ENCODE measurements at places on chromosomes 1 and 21.
A peak's percentile ranks its signal among the peaks of the same experiment; 100 is the strongest.

- DNase-seq, result no peak
Measured at GRCh38 chr1:210922666-210923065, 211.3 kb downstream of the KCNH1 start.

- no peak for DNase-seq
Measured at GRCh38 chr1:217403026-217403720, 227.7 kb downstream of the GPATCH2 start.

GRCh38 chr1:30525971-30526651, 197.3 kb downstream of the MATN1 start:
- DNase-seq, result no peak

DNA sequence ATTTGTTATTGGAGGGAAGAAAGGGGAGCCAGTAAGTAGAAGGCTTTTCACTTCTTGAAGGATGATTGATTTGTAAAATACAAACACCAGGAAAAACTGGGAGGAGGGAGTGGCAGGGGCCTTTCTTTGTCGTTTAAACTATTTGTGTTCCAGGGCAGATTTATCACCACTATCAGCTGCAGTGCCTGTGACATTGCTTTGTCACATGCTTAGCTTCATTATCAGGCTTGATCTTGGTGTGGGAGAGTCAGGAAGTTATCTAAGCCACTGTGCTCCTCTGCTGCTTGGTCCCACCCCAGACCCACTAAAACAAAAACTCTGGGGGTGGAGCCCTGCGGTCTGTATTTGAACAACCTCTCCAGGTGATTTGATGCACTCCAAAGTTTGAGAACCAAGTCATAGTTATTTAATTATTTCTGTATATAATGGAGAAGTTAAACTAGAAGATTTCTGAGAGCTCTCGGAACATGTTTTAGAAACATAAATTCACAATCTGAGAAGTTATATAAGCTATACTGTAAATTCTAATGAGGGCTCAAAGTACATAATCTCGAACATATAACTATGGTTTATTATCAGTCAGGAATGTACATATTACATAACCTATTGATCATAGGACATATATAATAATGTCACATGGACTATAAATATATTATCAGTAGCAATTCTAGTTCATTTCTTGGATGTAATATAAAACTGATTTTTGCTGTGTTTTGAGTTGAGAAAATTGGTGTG, 87.9 kb downstream of the CDC14A start:
- DNase-seq, result peak; percentile 37

GRCh38 chr1:5304702-5305101, 650.3 kb downstream of the AJAP1 start:
- no peak for DNase-seq

GRCh38 chr1:169012416-169012815, 94.1 kb upstream of the ATP1B1 start:
- DNase-seq, result no peak

DNA sequence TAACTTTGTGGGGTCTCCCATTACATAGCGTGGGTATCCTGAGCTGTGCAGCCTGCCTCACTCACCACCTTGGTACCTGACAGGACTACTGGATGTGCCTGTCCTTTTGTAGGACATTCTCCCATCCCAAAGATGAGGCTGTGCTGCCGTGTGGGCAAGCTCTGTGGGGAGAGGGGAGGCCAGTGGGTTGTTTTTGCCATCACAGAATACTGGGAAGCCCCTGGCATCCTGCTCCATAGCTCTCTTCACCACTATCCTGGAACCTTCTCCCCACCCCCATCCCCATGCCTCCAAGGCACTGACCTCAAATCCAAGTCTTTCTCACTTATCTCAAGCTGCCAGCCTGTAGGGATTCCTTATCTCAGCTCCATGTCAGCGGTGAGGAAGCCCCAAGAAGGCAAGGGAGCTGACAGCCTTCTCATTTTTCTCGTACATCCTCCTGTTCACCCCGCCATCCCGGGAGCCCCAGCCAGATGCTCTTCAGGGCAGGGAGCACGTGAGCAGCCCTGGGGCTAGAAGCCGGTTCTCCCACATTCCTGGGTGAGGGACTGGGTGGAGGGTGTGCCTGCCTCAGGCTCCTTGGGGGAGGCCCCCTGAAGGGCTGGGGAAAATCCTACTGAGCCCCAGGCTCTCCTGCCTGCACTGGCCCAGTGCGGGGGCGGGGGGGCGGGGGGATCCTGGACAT, 2.4 kb upstream of the ELF3 start:
- DNase-seq, result no peak

DNA sequence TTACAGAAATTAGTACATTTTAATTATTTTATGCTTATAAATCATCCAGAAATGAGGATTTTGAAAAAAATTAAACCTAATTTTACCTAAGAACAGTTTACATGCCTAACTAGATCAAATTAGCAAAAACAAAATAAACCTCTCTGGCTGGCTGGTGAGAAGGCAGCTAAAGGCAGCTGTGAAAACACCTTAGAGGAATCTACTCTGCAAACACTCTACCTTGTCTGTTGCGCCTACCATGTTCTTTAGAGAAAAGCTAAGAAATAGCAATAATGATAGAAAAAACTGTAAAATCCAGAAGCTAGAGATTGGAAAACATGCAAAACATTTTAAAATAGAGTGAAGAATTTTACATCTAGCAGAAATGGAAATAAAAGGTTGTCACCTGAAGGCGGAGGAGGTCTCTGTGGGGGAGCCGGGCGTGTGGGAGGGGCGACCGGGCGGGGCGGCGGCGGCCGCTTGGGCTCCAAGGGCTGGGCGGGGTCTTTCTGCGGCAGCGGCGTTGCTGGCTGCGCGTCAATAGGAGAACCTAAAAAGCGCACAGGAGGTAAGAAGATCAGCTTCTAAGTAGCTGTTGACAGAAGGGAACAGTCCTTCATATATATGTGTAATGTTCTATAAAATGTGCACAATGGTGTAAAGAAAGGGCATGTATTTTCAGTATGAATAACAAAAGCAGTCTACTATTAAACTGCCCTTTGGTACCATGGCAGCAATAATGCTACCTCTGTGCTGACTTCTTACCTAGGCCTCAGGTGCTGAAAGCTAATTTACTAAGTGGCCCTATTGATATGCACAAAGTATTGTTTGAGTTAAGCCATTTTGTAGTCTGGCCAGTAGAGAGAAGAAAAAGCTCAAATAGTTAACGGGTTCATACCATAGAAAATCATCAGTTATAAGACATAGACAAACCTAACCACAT, 33.3 kb upstream of the CFAP298 start:
- DNase-seq, result no peak

DNA sequence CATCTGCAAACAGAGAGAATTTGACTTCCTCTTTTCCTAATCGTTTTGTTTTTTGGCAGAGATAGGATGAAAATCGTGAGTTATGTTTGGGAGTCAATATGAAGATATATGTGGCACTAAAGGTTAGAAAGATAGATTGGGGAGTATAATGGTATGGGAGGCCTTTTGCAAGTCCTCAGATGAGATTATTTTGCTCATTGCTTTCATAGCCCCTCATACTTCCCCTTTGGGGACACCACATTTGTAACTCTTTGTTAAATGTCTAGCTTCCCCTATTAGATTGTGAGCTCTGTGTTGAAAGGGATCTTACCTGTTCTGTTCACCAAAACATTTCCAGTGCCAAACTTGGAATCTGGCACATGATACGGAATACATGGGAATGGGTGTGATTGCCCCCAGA, 30.2 kb downstream of the RAVER2 start:
- DNase-seq, result no peak

GRCh38 chr21:45010860-45011259, 63.5 kb upstream of the ADARB1 start:
- no peak for DNase-seq

DNA sequence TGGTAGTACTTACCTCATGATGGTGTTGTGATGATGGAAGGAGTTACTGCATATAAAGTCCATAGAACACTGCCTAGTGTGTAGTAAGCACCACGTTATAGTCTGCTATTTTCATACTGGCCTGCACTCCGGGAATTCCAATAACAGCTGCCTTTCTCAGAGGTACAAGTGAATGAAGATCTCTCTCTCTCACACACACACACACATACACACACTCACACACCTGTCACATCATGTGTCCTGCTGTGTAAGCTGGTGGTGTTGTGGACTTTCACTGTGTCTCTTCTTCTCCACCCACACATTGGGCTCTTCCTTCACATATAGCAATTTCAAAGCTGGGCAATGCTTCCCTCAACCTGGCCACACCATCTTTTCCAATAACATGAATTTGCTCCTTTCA, 33.4 kb upstream of the ST6GALNAC5 start:
- DNase-seq, result no peak

DNA sequence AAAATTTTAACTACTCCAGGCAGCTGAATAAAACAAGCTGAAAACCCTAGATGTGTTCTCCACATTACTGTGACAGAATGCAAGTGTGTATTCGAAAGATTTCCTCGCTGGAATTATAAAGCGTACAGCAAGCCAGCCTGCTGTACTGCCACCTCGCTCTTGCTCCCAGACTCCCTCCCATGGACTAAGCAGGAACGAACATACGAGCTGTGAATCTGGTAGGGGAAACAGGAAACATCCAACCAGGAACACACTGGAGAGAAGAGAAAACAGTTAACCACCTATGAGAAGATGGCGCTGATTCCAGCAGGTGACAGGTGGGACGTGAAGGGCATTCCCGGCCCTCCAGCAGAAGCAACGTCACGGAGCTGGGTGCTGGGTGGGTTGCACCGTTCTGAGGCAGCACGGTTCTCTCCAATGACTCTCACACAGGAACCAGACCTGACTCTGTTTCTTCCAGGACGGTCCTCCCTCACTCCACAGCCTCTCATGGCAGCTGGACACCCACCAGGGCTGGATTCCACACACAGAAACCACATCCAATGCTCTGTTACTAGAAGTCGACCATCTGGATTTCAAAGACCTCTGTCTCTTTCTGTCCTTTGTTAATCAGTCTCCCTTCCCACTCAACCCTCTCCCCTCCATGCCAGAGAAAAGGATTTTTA, 219.2 kb downstream of the RERE start:
- no peak for DNase-seq

DNA sequence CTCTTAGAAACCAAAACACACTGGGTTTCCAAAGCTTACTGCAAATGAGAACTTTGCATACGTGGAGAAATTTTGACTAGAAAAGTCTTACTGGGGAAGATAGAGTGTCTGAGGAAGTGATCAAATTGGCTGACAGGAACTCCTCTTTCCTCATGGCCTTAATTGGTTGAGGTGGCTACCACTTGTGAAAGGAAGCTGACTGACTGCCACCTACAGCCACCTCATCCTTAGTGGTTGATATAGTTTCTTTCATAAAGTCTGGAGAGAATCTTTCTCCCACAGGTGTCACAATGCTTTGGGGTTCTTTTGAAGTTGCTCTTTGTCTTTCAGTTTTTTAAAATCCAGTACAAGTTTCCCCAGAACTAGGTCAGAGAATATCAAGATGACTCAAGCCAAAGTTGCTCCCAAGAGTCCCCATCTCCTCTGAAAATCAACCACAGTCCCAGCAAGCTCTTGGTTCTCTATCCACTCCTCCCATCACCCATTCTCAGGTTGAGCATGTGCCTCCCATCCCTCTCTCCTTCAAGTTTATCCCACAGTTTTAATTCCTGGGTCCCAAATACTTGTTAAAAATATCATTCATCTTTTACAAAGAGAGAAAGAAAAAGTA, 43.3 kb downstream of the GPR88 start:
- no peak for DNase-seq

GRCh38 chr1:115949156-115949555, 27.2 kb upstream of the SLC22A15 start:
- no peak for DNase-seq

- no peak for DNase-seq
Measured at GRCh38 chr1:7886405-7886745, 33.5 kb upstream of the UTS2 start.

DNA sequence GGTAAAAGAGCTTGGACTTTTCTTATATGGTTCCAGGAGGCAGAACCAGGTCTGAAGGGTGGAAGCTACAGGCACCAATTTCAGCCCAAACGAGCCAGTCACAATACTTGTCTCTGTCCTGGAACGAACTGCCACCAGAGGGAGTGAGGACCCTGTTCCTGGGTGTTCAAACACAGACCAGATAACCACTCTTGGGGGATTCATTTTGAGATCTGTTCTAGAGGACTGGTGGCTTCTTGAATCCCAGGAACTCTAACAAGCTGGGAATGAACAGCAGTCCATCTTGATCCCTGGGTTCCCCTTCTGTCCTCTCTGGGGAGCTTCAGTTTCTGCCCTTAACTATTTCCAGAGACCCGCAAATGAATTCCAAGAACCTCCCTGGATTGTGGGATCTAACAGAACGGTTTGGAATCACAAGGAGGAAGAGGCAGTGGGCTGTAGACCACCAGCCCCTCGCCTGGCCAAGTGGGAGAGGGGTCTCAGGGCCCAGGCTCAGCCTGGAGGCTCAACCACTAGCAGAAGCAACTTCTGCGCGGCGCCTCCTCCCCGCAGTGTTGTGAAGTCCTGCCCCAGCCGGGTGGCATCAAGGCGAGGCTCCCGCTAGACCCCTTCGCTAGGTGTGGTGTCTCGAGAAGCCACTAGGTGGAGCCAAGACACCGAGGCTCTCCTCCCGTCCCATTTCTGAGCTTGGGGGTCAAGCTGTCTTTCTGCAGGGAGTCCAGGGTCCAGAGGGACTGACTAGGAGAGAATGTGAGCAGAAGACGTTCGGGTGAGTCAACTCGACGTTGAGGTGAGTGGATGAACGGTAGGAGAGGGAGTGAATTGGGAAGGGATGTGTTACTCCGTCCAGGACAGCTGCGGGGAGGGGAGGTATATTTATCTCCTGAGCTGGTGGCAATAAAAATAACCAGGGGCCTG, 12.1 kb upstream of the NES start:
- peak; percentile 91 for DNase-seq

All from NCI-H187 (cell line).